WTC11 (cell line): ENCODE measurements at places on chromosomes 1 and 21.

DNA sequence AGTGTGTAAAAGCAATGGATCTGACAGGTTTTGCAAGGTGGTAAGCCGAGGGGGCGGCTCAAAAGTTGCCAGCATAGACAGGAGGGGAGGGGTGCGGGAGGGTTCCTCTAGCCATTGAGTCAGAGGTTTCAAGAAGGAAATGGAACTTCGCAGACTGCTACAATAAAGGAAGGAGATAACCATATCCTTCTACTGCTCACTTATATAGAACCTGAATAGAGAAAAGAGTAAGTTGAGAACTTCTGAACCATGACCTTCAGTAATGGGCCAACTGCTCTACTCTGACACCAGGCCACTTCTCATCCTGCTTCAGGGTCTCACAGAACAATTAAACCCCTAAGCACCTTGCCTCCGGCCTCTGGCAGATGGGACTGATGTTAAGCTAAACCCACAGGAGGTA, 26.3 kb upstream of the BCAR3 start:
- no peak for DNase-seq

DNA sequence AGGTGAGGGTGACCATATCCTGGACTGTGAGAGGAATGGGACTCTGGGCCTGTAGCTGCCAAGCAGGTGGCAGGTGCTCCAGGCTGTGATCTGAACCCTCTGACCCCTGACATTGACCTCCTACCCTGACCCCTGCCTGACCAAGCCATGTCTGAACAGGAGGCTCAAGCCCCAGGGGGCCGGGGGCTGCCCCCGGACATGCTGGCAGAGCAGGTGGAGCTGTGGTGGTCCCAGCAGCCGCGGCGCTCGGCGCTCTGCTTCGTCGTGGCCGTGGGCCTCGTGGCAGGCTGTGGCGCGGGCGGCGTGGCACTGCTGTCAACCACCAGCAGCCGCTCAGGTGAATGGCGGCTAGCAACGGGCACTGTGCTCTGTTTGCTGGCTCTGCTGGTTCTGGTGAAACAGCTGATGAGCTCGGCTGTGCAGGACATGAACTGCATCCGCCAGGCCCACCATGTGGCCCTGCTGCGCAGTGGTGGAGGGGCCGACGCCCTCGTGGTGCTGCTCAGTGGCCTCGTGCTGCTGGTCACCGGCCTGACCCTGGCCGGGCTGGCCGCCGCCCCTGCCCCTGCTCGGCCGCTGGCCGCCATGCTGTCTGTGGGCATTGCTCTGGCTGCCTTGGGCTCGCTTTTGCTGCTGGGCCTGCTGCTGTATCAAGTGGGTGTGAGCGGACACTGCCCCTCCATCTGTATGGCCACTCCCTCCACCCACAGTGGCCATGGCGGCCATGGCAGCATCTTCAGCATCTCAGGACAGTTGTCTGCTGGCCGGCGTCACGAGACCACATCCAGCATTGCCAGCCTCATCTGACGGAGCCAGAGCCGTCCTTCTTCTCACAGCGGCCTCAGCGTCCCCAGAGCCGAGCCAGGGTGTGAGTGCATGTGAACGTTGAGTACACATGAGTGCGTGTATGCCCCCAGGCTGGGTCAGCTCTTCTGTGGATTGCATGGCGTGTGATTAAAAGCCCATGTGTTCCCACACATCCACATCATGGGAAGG, 3.1 kb downstream of the TMEM125 start:
- no peak for DNase-seq

DNA sequence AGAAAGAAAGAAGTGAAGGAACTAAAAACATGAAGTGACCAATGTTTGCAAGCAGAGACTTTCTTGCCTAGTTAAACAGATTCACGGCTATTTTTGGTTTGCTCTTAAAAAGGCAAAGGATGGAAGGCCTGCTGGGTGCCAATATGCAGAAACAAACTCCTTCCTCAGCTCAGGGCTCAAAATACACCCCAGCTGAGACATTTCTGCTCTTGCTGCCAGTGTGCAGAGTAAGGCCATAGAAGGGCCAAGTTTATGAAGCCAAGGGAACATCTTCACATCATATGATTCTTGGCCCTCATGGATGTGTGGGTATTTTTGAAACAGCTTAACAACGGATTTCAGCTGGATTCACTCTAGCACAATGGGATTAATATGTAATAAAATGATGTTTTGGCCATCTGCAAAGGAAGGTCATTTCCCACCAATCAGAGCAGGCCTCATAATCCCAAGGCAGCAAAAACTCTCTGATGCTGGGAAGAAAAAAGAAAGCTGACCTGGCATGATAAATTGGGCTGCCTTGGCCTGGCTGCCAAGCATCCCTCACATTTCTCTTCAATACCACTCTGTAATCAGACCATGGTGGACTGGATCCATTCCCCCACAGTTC, 70.7 kb downstream of the CAPZB start:
- DNase-seq: no peak

DNA sequence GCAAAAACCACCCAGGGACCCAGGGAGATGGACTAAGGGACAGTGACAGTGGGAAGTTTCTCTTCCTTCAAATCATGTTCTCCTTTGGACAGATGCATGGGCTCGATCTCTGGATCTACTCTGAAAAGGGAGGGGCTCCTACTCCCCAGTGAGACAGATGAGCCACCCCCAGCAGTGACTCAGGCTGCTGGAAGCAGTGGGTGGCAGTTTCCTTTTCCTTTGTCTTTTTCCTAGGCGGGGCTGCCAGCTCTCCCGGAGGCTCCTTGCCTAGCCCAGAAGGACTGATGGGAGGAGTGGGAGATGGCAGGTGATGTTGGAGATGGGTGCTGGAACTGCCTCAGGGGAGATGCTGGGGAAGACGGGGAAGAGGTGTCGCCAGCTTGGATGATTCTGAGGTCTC, 41.0 kb upstream of the IGSF21 start:
- DNase-seq: no peak

GRCh38 chr1:159100589-159100988, 24.0 kb upstream of the AIM2 start:
- no peak for DNase-seq

DNA sequence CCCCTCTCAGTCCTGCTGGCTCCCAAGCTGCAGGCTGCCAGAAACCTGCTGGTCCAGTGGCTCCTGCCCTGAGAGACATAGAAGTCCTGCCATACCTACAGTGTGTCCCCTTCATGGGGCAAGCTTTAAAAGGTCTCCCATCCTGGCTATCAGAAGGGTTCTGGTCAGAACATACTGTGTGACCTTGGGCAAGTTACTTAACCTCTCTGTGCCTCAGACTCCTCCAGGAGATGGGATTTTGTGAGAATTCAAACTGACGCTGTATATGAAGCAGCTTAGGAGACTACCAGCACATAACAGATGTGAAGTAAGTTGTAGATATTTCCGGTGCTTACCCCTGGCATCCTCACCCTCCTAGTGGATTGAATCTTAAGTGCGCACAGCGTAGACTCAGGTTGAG, 8.7 kb upstream of the GJB5 start:
- no peak for DNase-seq

GRCh38 chr1:89907727-89908212, 86.9 kb downstream of the LRRC8D start:
- no peak for DNase-seq

- DNase-seq: no peak
Measured at GRCh38 chr1:168589167-168589566, 12.8 kb downstream of the XCL1 start.

DNA sequence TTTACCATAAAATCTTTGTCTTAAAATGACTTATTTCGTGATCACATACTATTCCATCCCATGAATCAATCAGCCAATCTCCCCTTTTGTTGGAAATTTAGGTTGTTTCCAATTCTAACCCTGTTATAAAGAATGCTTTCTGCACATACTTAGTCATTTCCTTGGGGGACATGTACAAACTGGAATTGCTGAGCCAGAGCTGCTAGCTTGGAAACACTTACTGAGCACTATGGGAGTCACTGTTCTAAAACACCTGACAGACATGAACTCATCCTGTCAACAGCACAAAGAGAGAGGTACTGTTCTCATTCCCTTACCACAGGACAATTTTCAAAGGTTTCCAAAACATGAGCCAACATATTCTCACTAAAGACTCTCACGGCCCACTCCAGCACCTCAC, 32.1 kb downstream of the AK2 start:
- no peak for DNase-seq

GRCh38 chr1:35030756-35031446, 844 bp downstream of the ZMYM6 start:
- peak; percentile 19 for DNase-seq

DNA sequence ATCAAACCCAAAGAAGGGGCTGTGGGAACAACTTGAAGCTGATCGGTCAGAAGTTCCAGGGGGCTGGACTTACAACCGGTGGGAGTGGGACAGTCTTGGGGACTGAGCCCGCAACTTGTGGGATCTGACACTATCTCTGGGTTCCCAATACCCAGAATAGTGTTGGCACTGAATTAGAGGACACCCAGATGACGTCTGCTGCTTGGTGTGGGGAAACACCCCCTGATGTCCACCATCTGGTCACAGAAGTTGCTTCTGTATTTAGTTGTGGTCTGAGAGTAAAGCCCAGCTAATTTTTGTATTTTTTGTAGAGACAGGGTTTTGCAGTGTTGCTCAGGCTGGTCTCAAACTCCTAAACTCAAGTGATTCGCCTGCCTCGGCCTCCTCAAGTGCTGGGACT, 28.8 kb downstream of the SERBP1 start:
- no peak for DNase-seq

DNA sequence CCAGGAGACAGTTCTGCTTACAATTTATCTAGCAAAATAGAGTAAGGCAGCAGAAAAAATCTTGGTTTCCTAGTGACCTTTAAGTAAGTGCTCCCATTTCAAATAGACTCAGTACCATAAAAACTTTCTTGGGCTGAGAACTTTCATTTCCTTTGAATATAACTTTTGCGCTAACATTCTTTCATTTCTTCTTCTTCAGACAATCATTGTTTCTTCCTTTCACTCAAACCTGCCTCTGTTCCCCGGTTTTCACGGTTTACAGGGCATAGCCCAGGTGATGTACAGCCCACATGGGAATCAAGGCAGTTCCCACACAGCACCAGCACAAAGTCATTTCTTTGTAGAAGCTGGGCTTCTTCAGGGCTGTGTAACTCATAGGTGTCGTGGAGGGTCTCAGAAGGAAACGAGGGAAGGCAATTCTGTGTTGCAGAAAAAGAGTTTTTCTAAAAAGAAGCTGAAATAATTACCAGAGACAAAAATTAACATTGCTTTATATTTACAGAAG, 611.6 kb downstream of the SMYD3 start:
- no peak for DNase-seq

- DNase-seq: no peak
Measured at GRCh38 chr1:113194846-113195830, 122.1 kb downstream of the LRIG2 start.

DNA sequence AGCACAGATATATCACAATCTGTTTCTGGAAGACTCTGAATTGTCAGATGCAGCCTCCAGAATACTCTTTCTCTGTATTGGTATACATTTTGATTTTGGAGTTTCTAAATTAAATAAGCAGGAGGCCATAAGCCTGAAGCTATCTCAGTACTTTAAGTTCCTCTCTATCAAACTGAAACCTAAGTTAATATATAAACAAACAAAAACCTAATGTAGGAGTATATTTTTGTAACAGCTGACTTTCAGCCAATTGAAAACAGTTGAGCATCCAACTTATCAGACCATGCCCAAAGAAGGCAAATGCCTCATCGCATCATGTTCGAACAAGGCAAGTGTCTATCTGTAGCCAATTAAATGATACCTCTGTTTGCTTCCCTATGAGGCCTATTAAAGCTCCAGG, 1054.4 kb downstream of the AMY1C start:
- no peak for DNase-seq

GRCh38 chr1:231926340-231926739, 299.8 kb downstream of the DISC1 start:
- no peak for DNase-seq

GRCh38 chr1:155697046-155697445, 8.2 kb downstream of the DAP3 start:
- DNase-seq: no peak

GRCh38 chr1:225471109-225471452, 43.2 kb upstream of the LBR start:
- no peak for DNase-seq

DNA sequence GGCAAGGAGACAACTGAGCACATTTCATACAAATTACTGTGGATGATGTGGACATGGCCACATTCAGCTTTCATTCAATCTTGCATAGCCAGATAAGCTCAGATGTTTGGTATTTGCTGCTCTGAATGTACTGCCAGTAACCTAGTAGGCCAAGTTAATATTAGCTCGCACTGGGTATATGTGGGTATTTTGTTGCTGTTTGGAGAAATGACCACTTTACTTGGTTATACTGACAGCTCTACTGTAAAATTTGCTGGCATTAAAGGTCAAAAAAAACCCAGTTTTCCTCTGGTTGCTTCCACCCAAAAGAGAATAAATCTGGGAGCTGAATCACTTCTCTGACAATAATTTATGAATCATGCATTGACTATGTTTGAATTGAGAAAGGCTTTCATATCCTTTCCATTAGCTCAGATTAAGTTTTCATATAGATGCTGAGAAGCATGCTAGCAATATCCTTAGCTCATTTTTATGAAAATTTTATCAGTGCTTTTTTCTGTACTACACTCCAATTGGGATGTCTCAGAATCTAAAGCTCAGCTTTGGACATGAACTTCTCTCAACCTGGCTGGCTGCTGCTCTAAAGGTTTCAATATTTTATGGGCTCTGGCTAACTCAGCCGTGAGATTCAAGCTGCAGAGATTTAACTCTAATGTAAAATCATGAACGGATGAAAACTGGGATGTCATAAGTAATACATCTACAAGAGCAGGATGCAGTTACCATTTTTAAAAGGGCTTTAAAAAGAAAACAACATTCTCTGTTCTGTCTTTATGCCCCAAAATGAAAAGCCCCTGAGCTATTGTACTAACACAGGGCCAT, 330.0 kb downstream of the BARHL2 start:
- no peak for DNase-seq

- DNase-seq: no peak
Measured at GRCh38 chr1:111618961-111619634, 491 bp upstream of the RAP1A start.

GRCh38 chr1:93811326-93812065, 67.5 kb downstream of the DNTTIP2 start:
- no peak for DNase-seq

DNA sequence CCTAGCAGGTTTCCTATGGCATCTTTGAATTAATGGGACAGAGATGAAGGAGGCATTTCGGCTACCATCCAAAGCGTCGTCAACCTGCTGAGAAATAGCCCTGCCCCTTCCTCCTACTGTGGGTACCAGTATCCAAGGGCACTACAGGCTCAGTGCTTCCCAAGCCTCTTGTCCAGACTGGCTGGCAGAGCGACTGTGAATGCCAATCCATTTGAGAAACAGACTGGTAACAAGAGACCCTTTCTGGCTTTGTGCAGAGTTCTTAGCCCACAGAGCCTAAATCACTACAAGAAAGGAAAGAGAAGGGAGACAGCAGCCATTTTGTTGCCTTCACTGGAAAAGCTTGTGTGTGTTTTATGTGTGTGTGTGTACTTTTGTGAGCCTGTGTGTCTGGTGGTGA, 115.5 kb downstream of the HMGB4 start:
- no peak for DNase-seq

GRCh38 chr1:223628233-223629125, 37.0 kb downstream of the CAPN8 start:
- DNase-seq: peak; percentile 72
